ENCODE measurements at places on chromosomes 7 and 10.

- DNase-seq = no peak
These were observed 48.9 kb downstream of the PUS7 start for GRCh38 chr7:105473163-105473562.

DNA sequence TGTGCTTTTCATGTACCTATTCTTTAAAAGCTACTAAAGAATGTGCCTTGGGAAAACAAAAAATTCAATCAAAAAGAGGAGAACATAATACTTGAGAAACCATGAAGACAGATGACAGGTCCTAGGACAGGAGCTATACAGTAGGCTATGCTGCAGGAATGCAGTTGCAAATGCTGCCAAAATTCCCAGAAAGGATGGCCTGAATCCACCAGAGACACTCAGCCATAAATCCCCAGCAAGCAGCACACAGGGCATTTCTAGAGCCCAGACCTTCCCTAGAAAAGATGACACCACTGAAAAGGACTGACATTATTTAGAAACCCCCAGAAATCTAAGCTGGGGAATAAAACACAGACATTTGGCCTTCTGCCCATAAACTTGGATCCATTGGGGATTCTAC, 237.3 kb downstream of the C7orf25 start:
- no peak for DNase-seq

DNA sequence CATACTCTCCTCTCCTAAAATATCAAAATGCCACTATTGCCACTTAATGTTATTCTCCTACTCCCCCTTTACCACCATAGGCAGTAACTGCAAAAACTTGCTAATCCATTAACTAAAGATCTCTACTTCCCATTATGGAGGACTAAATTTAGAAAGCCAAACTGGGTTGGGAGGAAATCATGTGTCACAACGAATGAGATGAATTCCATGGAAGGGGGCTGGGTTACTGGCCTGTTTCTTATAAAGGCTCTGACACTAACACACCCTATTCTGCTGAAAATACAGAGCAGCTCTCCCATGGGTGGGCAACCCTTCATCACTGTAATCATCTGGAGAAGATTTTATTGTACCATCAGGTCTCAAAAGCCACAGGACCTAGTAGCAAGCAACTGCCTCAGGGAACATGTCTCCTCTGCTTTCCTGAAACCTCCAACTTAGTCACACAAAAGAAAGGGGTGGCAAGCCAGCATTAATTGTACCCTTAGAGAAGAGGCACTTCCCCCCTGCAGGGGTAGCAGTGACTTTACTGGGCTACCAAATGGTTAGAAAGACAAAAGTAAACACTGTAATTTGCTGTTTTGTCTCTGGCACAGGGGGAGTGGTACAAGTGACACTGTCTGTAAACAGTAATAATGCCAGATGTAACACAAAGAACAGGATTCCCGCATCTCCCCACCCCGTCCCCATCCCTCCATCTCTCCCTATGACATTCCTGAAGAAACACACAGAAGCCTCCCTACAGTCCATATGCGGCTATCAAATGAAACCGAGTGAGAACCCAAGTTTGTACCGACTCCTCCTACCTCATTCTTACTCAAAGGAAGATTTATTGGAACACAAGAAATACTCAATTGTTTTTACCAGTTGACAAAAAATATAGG, 81.6 kb downstream of the ARMH3 start:
- no peak for DNase-seq

DNA sequence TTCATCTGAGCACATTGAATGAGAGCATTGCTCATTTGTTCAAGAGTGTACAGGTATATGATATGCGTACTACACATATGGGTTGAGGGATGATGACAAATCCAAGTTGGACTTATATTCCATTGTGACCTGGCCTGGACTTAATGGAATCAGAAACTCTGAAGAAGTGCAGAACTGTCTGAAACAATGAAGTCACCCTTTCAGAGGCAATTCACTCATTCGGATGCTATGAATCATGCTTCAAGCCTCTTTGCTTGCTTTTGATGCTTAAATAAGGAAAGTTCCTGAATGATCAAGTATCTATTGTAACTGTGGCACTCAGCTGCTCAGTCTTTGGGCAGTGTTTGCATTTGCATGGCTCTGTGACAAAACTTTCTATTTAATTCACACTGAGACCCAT, 93.4 kb downstream of the ZNF365 start:
- no peak for DNase-seq

DNA sequence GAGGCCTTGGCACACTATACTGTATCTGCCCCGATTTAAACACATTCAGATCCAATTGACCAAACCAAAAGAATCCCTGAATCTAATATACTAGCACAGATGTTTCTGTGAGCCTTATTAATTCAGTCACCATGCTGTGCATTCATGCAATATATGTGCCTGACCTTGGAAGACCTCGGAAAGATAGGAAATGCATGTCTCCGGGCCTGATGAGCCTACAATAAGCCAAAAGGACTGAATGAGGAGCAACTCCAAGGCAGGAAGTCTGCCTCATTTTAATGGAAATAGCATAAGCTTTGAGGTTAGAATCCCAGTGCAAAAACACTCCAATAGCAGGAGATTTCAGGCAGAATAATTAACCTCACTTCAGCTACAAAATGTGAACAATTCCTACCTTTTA, 316.7 kb downstream of the LRRTM3 start:
- no peak for DNase-seq

DNA sequence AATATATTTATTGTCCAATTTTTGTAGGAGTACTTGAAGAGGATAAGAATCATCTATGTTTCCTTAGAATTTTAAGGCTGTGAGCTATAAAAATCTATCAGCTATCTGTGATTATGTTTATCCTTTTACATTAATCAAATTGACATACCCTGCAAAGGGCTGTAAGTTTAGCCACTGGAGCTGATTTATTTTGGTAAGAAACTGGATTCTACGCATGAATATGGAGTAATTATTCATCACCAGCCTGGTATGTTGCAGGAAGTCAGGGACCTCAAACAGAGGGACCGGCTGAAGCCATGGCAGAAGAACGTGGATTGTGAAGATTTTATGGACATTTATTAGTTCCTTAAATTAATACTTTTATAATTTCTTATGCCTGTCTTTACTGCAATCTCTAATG, 696.9 kb downstream of the DNAJB9 start:
- no peak for DNase-seq

- no peak for DNase-seq
These were observed 105.6 kb upstream of the COL1A2 start for GRCh38 chr7:94289071-94289470.

DNA sequence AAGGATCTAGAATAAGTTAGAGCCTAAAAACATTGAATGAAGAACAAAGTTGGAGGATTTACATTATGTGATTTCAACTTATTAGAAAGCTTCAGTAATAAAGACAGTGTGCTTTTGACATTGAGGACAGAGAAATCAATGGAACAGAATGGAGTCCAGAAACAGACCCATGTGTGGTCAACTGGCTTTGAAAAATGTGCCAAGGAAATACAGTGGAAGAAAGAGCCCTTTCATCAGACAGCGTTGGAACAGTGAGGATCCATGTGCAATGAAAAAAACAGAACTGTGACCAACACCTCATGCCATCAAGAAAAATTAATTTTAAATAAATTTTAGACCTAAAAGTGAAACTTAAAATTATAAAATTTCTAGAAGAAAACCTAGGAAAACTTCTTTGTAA, 50.6 kb upstream of the LRRC18 start:
- no peak for DNase-seq

DNA sequence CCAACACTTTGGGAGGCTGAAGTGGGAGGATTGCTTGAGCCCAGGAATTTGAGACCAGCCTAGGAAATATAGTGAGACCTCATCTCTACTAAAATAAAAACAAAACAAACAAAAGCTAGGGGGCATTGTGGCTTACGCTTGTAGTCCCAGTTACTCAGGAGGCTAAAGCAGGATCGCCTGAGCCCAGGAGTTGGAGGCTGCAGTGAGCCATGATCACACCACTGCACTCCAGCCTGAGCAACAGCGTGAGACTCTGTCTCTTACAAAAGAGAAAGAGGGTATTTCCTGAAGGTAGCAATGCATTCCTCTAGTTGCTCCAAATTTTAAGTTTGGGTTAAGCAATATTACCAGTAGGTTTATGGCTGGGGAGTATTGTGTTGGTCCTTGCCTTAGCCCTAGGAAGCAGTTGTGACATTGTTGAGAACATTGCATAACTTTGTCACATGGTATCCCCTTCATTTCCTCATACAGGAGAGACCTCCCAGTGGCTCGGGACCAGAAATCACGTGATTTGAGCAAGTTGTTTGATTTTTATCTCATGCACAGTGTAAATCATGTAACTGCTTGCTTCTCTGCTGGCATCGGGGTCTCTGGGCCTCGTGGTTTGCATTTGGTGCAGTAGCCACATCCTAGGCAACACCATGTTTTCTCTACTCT, 23.3 kb upstream of the SMARCD3 start:
- no peak for DNase-seq

- DNase-seq = no peak
These were observed 36.3 kb downstream of the DRGX start for GRCh38 chr10:49359349-49360270.

- DNase-seq = no peak
These were observed 102.3 kb downstream of the DYNC1I1 start for GRCh38 chr7:95874541-95875265.

DNA sequence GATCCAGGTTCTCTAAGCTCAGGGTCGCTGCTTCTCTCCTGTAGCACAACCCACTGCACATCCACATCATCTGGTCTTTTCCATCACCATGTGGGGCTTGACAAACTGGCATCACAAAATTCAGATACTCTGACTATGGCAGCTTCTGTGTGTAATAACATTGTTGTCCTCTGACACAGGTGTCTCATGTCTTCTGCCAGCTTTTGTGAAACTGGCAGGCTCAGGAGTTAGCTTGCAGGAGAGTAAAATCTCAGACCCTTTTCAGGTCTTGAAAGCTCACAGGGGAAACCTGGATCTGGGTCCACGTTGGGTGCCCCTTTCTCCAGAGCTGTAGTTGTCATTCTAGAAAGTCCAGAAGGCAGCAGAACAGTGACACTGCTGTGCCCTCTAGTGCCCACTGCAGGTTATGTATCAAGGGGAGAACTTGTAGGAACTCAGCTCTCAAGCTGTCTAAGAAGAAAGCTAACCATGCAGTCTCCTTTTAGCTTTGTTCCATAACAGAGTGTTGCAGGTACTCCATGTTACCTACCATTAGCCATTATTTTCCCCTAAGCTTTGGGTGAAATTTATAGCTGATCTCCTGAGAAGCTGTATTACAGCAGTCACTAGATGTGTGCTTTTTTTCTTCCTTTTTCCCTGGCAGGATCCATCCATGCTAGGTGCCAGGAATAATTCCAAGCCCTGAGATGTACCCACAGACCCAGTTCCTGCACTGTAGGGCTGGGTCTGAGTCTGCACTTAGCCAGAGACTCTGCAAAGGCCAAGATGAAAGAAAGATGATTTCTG, 102.7 kb downstream of the ZNF248 start:
- DNase-seq = no peak

DNA sequence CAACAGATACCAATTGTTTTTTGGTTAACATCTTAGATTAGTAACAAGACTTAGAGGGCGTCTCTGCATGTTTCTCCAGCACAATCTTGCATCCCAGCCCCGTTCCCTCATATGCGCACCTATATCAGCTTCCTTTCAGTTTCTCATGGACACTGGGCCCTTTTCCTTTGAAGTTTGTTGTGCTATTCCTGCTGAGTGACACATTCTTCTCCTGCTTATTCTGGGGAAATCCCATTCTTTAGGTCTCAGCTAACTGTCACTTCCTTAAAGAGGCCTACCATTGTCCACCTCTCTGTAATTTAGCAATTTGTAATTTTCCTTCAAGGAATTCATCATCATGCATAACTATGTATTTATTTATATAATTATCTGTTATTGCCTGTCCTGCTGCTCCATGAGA, 110.3 kb upstream of the STEAP1B start:
- no peak for DNase-seq

DNA sequence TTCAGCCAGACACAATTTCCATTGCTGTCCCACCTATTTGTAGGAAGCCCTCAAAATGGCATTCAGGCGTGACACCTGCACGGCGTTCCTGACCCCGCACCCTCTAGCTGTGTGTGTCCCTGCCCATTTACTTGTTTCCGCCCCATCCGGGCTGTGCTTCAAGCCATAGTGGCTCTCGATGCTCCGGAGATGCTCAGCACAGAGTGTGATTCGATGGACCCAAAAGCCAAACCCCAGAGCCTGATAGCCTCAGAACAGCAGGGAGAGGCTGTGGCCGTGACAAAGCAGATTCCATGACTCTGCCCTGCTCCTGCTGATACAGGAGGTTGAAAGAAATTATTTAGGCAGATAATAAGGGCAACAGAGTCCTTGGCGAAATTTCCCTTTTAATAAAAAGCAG, 13.4 kb downstream of the BUD31 start:
- DNase-seq = no peak

- no peak for DNase-seq
These were observed 140.7 kb upstream of the ANKRD1 start for GRCh38 chr10:91061608-91062007.

GRCh38 chr7:19011212-19011611, 106.2 kb downstream of the TWIST1 start:
- DNase-seq = no peak

DNA sequence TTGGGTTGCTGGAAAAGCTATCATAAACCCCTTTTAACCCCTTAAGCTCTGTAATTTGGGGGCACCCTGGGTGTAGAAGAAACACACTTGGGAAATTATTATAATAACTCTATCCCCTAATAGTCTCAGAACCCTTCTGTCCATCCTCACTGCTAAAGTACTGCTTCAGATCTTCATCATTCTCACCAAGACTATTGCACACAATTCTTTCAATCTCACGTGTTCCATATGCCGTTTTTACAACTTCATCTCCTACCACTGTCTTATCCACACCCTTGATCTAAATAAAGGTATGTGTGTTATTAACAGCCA, 15.8 kb downstream of the ANKRD22 start:
- DNase-seq = no peak

- no peak for DNase-seq
These were observed 26.0 kb downstream of the PRSS2 start for GRCh38 chr7:142796501-142797390.

DNA sequence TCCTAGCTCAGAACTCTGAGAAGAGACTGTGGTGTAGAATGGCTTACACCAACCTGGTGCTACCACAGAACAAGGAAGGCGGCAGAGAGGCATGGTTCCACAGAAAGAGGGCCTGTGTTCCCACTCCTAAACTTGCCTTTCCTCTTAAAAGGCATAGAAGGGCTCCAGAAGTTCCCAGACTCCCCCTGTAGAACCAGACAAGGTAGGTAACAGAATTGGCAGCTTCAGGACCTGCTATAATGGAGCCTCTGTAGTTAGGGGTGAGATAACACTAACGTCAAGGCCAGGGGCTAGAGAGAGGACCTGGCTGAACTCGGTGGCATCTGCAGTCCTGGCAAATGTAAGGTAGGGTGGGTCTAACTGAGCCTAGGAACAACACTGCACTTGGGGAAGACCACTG, 26.7 kb upstream of the SGMS1 start:
- no peak for DNase-seq
